ENCODE measurements at places on chromosomes 7 and 10.

DNA sequence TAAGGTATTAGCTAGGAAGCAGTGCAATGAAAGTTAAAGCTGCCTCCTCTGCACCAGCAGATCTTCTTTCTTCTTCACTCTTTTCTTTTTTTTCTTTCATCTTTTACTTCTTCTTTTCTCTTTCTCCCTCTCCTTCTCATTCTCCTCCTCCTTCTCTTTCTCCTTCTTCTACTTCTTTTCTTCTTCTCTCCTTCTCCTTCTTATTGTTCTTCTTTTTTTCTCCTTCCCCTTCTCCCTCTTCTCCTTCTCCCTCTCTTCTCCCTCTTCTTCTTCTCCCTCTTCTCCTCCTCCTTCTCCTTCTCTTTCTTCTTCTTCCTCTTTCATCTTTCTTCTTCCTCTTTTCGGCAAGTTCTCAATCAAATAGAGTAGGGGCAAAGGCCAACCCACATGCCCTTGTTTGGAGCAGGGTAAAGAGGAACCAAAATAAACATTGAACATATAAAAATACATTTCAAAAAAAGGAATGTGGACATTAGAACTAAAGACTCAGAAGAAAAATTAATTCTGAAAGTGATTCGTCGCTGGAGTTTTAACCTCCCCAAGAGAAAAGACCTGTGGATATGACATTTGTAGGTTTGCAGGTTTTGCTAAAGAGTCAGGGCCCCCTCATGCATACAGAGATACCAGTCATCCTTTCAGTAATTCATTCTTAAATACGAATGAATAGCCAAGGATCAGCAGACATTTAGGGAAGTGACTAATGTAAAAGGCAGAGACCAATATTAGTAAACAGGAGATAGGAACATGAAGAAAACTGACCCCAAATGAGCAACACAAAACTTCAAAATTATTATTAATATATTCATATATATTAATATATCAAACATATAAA lies 93.0 kb upstream of the RSU1 start:
- no peak for DNase-seq

- no peak for DNase-seq
Observed at GRCh38 chr10:58400609-58401008, 15.4 kb downstream of the TFAM start.

GRCh38 chr10:71471957-71472365 lies 75.2 kb downstream of the CDH23 start:
- no peak for DNase-seq

- DNase-seq, result no peak
Observed at GRCh38 chr10:7657552-7657951, 9.2 kb downstream of the ITIH5 start.

DNA sequence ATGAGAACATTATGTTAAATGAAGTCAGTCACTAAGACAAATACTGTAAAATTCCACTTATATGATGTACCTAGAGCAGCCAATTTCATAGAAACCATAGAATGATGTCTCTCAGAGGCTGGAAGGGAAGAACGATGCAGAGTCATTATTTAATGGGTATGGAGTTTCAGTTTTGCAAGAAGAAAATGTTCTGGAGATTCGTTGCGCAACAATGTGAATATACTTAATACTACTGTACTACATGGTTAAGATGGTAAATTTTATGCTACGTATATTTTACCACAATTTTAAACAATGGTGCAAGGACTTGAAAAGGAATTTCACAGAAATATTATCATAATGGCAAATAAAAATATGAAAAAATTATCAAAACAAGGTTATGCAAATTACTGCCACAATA lies 972.6 kb downstream of the KCNMA1 start:
- no peak for DNase-seq

DNA sequence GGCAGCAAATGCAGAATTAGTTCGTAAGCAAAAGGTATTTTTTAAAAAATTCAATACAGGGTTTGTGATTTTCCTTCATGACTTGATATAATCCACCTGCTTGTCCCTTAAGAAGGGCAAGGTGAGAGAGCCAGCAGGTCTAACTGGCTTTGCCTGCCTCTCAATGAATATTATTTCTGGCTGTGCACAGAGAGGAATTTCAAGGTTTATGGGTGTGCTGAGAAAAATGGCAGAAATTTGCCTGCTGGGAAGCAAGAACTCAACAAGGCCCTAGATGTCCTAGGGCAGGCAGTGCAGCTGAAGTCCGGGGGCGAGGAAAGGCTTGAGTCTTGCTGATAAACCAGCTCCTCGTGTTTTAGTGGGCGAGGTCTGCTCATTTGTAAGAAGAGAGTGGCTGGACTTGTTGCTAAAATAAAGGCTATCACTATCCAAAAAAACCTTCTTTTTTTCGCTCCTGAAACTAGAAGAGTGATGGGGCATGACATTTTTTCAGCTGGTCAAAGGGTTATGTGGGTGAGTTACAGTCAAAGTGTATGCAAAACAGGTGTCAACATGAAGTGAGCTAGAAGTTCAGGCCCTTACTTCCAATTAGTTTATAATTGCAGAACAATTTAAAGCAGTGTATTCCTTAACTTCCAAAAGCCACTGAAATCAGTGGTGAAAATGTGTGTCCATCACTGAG lies 385.8 kb upstream of the KLF6 start:
- no peak for DNase-seq

DNA sequence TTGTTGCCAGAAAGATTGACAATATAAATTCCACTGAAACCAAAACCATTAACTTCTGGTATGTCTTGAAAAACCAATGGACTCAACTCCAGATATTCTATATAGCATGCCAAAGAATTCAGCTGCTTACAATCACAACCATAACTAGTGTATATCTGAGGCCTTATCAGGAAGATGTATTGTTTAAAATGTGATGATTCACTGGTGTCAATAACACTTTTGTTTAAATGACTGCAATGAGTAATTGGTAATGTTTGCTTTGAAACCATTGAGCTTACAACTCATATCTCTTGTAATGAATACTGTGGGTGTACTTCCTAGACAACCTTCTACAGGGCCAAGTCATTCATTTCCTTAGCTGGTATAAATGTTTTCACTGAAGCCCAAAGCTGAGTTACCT lies 727.9 kb upstream of the KCND2 start:
- DNase-seq, result no peak
